ENCODE measurements at places on chromosomes 2 and 18.
A peak's percentile ranks its signal among the peaks of the same experiment; 100 is the strongest.

DNA sequence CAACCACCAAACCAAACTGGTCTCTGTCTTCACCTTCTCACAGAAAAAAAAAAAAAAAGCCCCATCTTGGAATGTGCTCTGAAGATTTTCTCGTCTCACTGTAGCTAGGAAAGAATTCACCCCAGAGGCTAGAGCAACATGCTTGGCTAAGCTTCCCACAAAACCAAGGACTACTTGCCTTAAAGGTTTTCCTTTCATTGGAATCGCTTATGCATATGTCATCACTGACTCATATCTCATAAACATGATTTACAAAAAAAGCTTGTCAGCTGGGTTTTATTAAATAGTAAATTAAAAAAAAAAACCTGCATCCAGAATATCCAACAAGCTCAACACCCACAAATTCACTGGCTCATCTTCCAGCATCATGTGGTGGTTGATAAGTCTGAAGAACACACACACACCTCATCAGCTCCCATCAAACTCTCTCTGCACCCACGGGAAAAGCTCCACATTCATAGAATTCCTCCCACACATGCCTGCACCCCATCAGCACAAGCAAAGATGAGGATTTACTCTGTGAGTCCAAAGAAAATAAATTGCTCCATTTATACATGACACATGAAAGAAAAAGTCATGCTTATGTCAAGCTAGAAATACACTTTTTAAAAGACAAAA lies 182.0 kb upstream of the TRIB2 start:
- DNase-seq: no peak

DNA sequence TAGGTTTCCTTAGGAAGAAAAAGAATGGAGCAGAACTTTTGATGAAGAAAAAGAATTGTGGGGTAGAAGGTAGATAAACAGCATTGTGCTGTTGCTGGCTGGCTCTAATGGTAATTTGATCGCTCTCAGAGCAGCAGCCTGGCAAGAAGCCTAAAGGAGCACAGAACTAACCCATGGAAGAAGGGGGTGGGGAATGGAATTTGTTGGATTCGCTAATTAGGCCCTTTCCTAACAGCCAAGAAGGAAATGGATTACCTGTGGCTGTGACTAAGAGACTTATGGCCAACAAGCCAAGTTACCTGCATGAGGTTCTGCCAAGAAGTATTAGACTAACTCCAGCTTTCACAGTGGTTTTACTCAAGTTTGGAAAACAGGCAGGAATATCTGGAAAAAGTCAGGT lies 210.6 kb downstream of the IKZF2 start:
- peak; percentile 64 for DNase-seq

GRCh38 chr2:145253492-145253891 lies 733.6 kb upstream of the ZEB2 start:
- DNase-seq: no peak

DNA sequence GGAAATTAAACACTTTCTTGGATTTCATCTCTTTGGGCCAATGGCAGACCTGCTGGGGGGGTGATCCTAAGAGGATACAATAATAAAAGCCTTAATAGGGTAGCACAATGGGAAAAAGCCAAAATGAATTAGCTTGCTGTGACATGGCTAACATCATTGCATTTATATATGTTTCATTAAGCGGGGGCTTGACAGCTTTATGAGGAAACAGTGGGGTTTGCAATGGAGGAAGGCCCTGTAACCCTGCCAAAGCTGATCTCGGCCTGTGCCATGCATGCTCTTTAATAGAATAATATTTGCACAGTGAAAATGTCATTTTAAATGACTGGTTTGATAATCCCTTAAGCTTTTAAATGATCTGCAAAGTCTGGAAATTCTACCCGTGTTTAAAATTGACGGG lies 291.5 kb downstream of the SLC4A3 start:
- no peak for DNase-seq

- DNase-seq: no peak
Observed at GRCh38 chr18:53224128-53224778, 884.3 kb downstream of the DCC start.

- DNase-seq: no peak
Observed at GRCh38 chr18:35444636-35445035, 53.1 kb downstream of the INO80C start.

- DNase-seq: no peak
Observed at GRCh38 chr2:234714711-234715110, 217.8 kb upstream of the ARL4C start.

DNA sequence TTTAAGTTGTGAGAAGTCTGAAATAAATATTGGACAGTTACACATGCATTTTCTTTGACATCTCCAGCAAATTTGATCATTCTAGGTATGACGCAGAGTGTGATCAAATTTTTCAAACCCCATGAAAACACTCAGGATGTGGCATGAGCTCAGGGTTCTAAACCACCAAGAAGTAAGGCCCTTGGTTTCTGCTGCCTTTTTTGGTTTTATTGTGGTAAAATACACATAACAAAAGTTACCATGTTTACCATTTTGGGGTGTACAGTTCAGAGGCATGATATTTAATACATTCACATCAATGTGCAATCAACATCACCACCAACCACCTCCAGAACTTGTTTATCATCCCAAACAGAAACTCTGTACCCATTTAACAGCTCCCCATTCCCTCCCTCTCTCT lies 64.3 kb upstream of the TTN start:
- no peak for DNase-seq

- no peak for DNase-seq
Observed at GRCh38 chr18:31931163-31931885, 11.6 kb downstream of the TRAPPC8 start.

GRCh38 chr2:37375741-37376288 lies 31.4 kb downstream of the QPCT start:
- DNase-seq: no peak

- DNase-seq: no peak
Observed at GRCh38 chr2:112607680-112608438, 23.4 kb downstream of the CHCHD5 start.

DNA sequence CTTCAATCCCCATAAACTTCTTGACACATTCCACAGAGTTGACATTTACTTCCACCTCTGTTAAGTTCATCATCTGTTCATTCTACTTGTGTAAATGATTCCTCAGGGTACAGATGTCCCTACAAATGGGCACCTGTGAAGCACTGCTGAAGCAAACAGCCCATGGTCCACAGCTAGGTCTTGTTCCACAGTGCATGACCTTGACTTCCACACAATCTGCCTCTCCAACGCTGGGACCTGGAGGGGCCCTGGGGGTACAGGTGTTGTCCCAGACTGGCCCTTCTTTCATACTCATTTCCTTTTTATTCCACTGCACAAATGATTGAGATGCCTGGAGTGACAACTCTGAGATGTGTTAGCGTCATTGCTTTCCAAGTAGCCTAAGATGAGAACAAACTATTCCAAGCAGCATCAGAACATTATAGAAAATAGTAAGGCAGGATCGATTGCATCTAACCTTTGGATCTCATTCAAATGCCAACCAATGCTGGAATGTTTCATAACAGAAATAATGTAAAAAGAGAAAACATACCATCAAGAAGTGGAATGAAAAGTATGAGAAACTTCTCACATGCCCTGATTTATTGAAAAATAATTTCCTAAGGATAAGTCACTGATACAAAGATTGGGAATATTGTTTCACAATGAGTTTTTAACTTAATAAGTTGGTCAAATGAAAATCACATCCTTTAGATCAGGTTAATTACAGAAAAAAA lies 31.2 kb downstream of the PIEZO2 start:
- DNase-seq: no peak

DNA sequence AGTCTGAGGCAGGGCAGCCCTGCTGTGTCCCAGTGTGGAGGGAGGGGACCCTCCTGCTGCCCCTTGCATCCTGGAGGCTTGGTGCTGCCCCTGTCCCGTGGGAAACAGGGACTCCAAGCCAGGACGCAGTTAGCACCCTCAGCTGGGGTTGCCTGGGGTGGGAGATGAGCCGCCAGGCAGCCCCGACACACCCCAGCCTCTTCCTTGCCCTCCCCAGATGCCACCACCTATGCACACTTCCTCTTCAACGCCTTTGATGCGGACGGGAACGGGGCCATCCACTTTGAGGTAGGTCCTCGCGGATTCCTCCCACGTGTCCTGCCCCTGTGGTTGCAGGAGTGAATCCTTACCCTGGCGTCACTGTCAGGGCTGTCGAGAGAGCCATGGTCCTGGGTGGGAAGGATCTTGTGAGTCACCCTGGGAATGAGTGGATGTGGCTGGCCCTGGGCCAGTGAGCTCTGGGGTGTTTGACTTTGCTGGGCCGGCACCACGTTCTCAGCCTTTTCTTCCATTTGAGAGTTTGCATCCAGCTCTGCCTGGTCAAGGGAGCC lies 27.5 kb upstream of the FAHD2A start:
- DNase-seq: no peak

GRCh38 chr2:153770359-153770991 lies 101.2 kb upstream of the GALNT13 start:
- DNase-seq: no peak

DNA sequence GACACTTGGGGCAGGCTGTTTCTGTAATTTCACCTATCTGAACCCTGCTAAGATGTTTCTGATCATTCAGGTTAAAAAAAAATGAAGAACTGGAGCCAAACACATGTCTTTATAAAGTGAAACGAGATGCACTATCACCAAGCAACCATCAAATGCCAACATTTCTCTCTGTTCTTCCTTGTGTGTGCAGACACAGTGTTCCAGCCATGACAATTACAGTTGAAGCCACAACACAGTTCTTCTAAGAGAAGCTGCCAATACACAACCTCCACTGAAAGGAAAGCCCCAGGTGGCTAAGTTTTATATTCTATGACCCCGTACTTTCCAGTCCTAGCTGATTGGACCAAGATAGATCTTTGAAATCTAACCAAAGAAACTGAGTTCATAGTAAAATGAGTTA lies 181.8 kb downstream of the RAD51AP2 start:
- no peak for DNase-seq

DNA sequence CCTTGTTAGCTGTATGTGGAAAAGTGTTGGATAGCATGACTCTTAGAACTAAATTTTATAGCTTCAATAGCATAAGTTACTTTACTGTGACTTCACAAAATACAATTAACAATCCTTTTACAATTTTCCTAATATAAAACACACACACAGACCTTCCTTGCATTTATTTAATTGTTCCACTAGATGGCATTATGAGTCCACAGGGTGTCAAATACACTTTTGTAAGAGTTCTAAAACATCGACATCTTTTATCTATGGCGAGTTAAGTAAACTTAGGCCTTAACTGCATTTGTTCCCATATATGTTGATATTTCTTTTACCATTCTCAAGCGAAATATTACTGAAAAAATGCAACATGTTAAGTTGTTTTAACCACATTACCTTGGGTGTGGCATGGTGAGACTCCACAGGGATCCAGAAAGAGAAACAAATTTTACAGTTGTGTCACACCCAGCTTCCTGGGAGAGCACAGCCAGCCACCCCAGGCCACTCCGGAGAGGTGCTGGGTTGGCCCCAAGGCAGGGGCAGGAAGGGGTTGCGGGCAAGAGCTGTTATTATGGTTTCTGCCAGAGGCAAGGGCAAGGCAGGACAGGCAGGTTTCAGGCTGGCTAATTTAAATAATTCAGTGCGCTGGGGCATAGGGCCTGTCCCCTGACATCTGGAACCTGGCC lies 312.4 kb upstream of the MC4R start:
- no peak for DNase-seq

- no peak for DNase-seq
Observed at GRCh38 chr2:207230261-207231105, 64.7 kb upstream of the KLF7 start.

DNA sequence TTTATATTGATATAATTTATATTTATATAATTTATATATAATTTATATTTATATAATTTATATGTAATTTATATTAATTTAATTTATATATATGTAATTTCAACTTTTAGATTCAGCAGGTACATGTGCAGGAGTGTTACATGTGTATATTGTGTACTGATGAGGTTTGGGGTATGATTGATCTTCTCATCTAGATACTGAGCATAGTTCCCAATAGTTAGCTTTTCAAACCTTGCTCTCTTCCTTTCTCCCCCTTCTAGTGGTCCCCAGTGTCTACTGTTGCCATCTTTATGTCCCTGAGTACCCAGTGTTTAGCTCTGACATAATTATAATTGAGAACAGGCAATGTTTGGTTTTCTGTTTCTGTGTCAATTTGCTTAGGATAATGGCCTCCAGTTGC lies 1335.3 kb upstream of the CDH2 start:
- DNase-seq: no peak

- DNase-seq: peak; percentile 93
Observed at GRCh38 chr2:64831134-64831976, 157.8 kb upstream of the SLC1A4 start.

Data from left colon (tissue), 2 donors.